Left ventricle myocardium inferior (tissue), 1 donor: ENCODE measurements at places on chromosomes 3 and 15. TPM values are rescaled to one million over a fixed set of nuclear protein-coding genes. Genes with fewer than 3 reads are reported as not detected.
A peak's percentile ranks its signal among the peaks of the same experiment; 100 is the strongest.

DNA sequence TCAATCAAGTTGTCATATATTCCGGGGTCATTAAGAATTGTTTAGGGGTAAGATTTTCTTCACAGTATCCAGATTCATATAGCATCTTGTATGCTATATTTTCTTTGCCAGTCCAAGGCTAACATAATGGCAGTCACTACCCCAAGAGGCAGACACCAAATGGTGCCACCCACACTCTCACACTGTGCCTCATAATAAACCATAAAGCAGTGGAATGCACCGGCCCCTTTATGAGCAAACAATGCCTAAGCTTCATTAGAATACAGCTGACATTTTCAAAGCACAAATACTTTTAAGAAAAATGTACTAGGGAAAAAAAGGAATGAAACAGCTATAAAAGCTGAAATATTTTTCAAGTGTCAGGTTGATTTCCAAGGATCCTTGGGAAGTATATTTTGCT, 121.6 kb downstream of the TFDP2 start:
- H3K4me1 ChIP-seq, result peaks cover 40% of the 10 kb centered on the region
- H3K27me3 ChIP-seq, result no peaks in the 10 kb centered on the region
- no peaks in the 10 kb centered on the region for H3K36me3 ChIP-seq
- H3K27ac ChIP-seq, result peak overlapping the region; percentile 69

- no peak for DNase-seq
- peak overlapping the region; percentile 91 for H3K4me3 ChIP-seq
- H3K27me3 ChIP-seq, result no peaks in the 10 kb centered on the region
- H3K36me3 ChIP-seq, result no peaks in the 10 kb centered on the region
- H3K4me1 ChIP-seq, result peaks cover 88% of the 10 kb centered on the region
Measured at GRCh38 chr15:64096668-64097384, 1.0 kb downstream of the SNX1 start.

GP5 gene
- not detected for total RNA-seq

NISCH gene
- total RNA-seq, result 44.3 TPM

GRCh38 chr3:185361920-185362319, 1.0 kb upstream of the MAP3K13 start:
- H3K27me3 ChIP-seq, result no peaks in the 10 kb centered on the region
- H3K4me3 ChIP-seq, result no peak overlapping the region
- no peak for DNase-seq
- H3K27ac ChIP-seq, result no peak overlapping the region
- peaks cover 17% of the 10 kb centered on the region for H3K4me1 ChIP-seq

CDHR4 gene
- not detected for total RNA-seq

DNA sequence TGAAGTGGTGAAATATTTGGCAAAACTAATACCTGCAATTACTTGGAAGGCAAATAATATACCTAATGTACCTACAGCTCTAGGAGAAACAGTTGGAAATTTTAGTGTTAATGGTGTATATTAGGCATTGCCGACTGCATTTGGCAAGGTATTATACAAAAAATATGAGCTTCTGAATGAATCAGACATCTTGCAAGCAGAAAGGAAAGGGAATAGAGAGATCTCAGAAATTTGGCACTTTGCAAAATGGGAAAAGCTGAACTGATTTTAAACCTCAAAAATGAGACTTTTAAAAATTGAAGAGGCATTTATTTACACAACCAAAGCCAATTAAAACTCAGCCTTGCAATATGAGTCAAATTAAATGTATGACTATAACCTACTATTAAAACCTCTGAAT, 40.2 kb upstream of the C15orf61 start:
- peaks cover 9% of the 10 kb centered on the region for H3K4me1 ChIP-seq
- no peaks in the 10 kb centered on the region for H3K36me3 ChIP-seq
- DNase-seq, result no peak
- no peak overlapping the region for H3K4me3 ChIP-seq
- H3K27me3 ChIP-seq, result no peaks in the 10 kb centered on the region

STAC gene
- total RNA-seq, result 0.30 TPM

GRCh38 chr3:119939077-119939476, 155.2 kb downstream of the GSK3B start:
- no peaks in the 10 kb centered on the region for H3K27me3 ChIP-seq
- H3K4me1 ChIP-seq, result peaks cover 28% of the 10 kb centered on the region
- no peak overlapping the region for H3K4me3 ChIP-seq
- DNase-seq, result no peak

DNA sequence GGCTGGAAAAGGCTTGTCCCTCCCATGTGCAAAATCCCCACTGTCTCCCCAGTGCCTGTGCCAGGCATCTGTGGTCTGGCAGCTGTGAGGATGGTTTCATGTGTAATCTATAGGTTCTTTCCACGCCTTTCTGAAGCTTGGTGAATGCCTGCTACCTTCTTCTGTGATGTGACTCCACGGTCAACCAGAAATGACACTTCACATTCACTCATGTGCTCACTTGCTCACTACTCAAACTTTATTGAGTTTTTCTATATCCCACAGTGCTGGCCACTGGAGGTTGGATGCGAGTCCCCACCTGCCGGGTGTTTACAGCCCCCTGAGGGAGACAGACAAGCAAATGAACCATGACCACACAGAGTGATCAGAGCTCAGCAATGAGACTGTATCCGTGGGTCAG, 27.9 kb upstream of the TLE3 start:
- H3K4me1 ChIP-seq, result peaks cover 23% of the 10 kb centered on the region
- no peaks in the 10 kb centered on the region for H3K36me3 ChIP-seq
- H3K27me3 ChIP-seq, result peaks cover 33% of the 10 kb centered on the region
- H3K27ac ChIP-seq, result no peak overlapping the region
- no peak overlapping the region for H3K4me3 ChIP-seq

DNA sequence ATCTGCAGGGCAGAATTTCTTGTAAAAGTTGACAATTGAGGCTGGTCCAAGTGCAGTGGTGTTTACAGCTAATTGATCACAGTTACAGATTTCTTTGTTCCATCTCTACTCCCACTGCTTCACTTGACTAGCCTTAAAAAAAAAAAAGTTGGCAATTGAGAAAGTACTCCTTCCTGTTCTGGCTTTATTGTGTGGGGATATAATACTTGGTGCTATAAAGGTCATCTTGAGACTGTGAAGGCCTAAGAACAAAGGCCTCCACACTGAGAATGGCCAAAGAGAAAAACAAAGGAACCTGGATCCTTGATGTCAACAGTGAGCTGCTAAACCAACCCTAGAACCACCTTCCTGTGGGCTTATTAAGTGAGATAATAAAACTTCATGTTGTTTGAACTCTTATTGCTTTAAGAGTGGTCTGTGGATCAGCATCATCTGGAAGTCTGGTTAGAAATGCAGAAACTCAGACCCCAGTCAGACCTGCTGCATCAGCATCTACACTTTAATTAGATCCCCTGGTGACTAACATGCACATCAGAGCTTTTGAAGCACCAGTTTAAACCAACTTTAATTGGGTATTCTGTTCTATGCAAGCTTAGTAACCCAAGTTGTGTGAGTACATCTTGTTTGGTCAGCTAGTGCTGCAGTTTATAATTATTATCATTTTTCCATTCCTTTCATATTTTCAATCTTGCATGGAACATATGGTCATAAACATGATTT, 55.2 kb downstream of the TMOD3 start:
- no peak for DNase-seq
- H3K27ac ChIP-seq, result peak overlapping the region; percentile 58
- H3K4me1 ChIP-seq, result peaks cover 39% of the 10 kb centered on the region
- H3K4me3 ChIP-seq, result no peak overlapping the region
- peaks cover 2% of the 10 kb centered on the region for H3K36me3 ChIP-seq

DNA sequence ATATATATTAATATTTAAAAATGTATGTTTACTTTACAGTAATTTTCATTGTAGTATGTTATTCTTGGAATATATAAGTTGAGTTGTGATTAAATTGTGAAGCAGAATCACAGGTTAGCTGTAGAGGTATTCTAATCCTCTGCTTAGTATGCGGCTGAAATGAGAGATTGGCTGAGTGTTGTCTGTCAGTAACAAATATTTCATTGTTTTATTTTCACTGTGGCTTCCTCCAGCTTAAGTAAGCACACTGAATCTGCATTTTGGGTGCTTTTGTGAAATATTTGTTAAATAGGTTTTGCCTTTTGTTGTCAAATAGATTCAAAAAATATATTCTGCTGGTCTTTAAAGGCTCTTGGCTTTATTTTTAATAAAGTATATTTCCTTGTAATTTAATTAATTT, 357.5 kb downstream of the CADM2 start:
- H3K36me3 ChIP-seq, result no peaks in the 10 kb centered on the region
- H3K4me3 ChIP-seq, result no peak overlapping the region
- H3K27me3 ChIP-seq, result no peaks in the 10 kb centered on the region
- no peaks in the 10 kb centered on the region for H3K4me1 ChIP-seq
- H3K27ac ChIP-seq, result no peak overlapping the region
- no peak for DNase-seq

AHSG gene
- total RNA-seq, result not detected

GRCh38 chr15:74178326-74179100, 5.0 kb downstream of the ISLR start:
- no peaks in the 10 kb centered on the region for H3K27me3 ChIP-seq
- peak overlapping the region; percentile 83 for H3K27ac ChIP-seq
- H3K36me3 ChIP-seq, result no peaks in the 10 kb centered on the region
- peaks cover 67% of the 10 kb centered on the region for H3K4me1 ChIP-seq
- no peak overlapping the region for H3K4me3 ChIP-seq

- H3K4me3 ChIP-seq, result no peak overlapping the region
- no peaks in the 10 kb centered on the region for H3K27me3 ChIP-seq
- H3K4me1 ChIP-seq, result peaks cover 42% of the 10 kb centered on the region
- no peak for DNase-seq
Measured at GRCh38 chr3:171432548-171432947, 27.7 kb downstream of the TNIK start.

DNA sequence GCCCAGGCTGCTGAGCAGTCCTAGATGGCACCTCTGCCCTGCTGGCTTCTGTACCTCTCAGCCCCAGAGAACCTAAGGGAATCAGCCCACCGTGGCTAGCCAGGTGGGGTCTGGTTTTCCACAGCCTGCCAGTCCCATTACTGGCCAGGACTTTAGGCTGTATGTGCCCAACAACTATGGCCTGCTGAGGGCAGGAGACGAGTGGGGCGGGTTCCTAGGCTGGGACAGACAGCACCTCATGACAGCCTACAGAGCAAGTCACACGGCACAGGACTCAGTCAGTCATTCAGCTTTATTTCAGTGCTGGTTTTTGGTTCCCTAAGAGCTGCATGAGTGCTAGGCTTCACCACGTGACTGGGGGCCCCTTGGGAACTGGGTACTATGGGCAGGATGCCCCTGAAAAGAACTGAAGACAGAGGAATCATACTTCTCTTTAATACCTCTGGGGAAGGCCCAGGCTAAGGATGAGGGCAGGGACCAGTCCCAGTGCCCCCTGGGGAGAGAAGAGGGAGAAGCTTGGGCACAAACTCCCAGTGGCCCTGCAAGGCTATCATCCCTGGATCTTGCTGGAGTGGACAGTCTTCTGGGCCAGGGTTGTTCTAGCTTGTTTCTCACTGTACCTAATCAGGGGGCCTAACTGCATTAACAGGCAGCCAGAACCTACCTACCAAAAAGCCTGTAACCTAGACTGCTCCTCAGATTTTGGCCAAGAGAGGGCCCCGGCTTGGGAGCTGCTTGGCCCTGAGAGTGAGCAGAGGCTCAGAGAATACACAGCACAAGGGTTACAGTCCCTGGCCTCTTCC, 14.8 kb downstream of the CLK3 start:
- H3K36me3 ChIP-seq, result peaks cover 94% of the 10 kb centered on the region
- no peak overlapping the region for H3K27ac ChIP-seq
- no peak for DNase-seq
- peaks cover 16% of the 10 kb centered on the region for H3K4me1 ChIP-seq
- H3K27me3 ChIP-seq, result no peaks in the 10 kb centered on the region

GRCh38 chr3:116939550-116939949, 230.0 kb downstream of the TUSC7 start:
- no peaks in the 10 kb centered on the region for H3K36me3 ChIP-seq
- DNase-seq, result no peak
- no peaks in the 10 kb centered on the region for H3K4me1 ChIP-seq
- H3K27ac ChIP-seq, result no peak overlapping the region
- no peaks in the 10 kb centered on the region for H3K27me3 ChIP-seq

DNA sequence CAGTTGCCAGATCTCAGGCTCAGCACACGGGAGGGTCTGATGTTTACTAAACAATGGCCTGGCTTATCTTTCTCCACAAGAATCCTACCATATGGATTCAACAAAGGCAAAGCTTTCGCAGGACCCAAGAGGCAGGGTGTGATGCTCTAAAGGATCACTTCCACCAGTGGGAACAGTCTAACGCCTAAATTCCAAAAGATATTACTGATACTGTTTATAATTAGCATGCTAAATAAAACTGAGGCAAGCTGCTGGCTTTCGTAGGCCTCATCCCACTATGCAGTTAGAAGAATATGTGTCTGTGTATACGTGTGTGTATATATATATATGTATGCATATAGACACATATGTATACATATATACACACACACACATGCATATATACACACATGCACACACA, 22.3 kb downstream of the RORA start:
- H3K36me3 ChIP-seq, result no peaks in the 10 kb centered on the region
- H3K4me3 ChIP-seq, result no peak overlapping the region
- no peaks in the 10 kb centered on the region for H3K27me3 ChIP-seq
- no peak for DNase-seq
- no peak overlapping the region for H3K27ac ChIP-seq

DNA sequence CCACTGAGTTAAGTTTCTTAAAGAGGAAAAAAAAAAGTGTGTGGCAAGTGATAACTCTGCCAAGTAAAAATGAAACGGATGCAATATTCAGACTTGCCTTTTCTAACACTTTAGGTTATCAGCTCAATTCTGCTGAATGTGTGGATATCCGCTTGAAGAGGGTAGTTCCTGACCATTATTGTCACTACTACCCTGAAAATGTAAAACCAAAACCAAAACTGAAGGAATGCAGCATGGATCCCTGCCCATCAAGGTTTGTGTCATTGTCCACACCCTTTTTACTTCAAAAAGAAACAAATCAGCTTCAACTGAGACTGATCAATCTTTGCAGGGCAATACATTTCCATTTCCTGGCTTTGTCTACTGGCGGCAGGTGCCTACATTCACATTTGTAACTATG, 236.1 kb downstream of the ADAMTSL3 start:
- H3K4me1 ChIP-seq, result peaks cover 27% of the 10 kb centered on the region
- no peaks in the 10 kb centered on the region for H3K27me3 ChIP-seq
- H3K36me3 ChIP-seq, result no peaks in the 10 kb centered on the region
- H3K4me3 ChIP-seq, result peak overlapping the region; percentile 29
- DNase-seq, result no peak
- peak overlapping the region; percentile 64 for H3K27ac ChIP-seq

DNA sequence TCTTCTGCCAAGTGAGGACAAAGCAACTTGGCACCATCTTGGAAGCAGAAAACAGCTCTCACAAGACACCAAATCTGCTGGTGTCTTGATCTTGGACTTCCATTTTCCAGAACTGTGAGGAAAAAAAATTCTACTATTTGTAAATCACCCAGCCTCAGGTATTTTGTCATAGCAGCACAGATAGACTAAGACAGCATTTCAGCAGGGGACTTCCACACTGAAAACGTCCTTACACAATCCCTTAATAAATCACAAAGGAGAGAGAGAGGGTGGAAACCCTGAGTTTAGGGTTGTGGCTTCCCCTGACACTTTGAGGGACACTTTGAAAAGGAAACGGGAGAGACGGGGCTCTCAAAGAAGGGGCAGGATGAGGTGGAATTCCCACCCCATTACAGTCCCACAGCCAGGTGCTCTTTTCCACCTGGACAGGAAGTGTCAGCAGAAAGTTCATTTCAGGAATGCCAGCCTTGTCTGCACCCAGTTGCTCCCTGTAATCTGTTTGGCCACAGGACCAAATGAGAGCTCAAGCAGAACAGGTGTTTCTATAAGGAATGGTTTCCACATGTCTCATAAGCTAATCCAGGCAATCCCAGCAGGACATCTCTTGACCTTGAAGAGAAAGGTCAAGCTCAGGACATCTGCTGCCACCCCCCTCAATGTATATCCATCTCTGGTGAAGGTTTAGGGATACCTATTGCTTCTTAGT, 51.3 kb downstream of the MYLK start:
- H3K27ac ChIP-seq, result no peak overlapping the region
- DNase-seq, result no peak
- no peaks in the 10 kb centered on the region for H3K4me1 ChIP-seq
- H3K4me3 ChIP-seq, result no peak overlapping the region
- no peaks in the 10 kb centered on the region for H3K36me3 ChIP-seq
